NCI-H2081 treated with DMSO at 0.1 percent for 48 hours (cell line): ENCODE measurements at places on chromosomes 16 and 17.
A peak's percentile ranks its signal among the peaks of the same experiment; 100 is the strongest.

- DNase-seq: no peak
These were observed 42.4 kb downstream of the NXPH3 start for GRCh38 chr17:49618028-49618611.

GRCh38 chr17:77873500-77874302, 84.8 kb upstream of the TNRC6C start:
- no peak for DNase-seq

DNA sequence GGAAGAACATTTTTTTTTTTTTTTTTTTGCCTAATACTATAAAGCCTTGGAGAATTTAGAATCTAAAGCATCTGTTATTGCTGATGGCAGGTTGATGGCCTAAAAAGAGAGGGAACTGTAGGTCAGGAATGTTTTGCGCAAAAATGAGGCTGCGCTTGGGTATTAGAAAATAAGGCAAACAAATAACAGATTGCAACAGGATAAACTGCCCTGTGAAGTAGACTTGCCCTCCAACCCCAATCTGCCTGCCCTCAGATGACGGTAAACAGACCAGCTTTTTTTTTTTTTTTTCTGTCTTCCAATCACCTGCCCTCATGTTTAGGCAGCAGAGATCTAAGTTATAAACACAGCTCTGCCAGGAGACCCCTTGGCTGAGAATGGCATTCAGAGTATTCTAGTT, 3.8 kb upstream of the DHX8 start:
- DNase-seq: no peak

- DNase-seq: no peak
These were observed 145.6 kb downstream of the FTO start for GRCh38 chr16:53849585-53849984.

DNA sequence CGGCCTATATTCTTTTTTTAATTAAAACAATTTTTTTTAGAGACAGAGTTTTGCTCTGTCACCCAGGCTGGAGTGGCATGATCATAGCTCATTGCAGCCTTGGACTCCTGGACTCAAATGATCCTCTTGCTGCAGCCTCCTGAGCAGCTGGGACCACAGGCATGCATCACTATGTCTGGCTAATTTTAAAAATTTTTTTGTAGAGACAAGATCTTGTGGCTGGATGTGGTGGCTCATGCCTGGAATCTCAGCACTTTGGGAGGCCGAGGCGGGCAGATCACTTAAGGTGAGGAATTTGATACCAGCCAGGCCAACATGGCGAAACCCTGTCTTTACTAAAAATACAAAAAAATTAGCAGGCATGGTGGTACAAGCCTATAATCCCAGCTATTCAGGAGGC, 54.8 kb upstream of the MSI2 start:
- no peak for DNase-seq

DNA sequence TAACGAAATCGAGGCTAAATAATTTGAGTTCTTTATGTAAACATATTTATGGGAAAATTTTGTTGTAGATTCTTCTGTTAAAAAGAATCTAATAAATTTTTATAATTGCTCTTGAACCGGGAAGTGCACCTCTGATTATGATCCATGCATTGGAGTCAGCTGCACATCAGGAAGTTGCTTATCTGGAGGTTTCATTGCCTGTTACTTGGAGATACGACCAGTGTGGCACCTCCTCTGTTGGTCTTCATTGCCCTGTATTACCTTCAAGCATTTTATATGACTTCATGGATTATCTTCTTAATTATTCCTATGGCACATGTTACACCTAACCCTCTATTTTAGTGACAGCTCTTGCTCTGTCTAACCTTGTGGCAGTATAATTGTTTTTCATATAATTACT, 312.6 kb upstream of the TBX2 start:
- no peak for DNase-seq

DNA sequence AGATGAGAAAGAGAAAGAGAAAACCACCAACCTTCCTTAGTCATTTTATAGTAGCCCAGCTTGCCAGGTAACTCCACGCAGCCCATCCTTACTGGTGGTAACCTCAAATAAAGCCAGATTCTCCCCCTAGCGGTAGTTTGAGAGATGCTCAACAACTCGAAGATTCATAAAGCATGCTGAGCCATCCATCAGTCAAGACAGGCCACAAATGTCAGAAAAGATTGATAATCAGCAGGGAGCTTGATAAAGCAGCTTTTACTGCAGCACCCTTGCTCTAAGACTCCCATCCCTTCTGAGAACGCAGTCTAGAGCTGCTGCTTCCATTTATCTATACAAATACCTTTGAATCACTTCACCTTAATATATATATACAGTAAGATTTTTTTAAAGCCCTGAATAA, 451.5 kb upstream of the HSBP1 start:
- peak; percentile 19 for DNase-seq

DNA sequence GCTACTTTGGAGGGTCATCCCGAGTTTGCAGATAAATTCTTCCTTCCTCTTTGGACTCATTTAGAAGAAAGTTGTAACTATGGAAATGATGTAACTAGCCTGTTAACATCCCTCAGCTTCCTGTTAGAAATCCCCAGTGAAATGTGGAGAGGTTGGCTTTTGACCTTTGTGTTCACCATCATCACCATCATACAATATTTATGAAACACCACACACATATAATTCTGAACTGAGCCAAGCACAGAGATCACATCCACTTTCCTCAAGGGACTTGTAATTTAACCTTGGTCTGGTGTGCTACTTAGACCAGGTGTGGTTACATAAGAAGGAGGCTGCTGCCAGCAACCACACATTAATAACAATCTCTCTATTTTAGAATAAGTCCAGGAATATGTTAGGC, 2.5 kb downstream of the CAPNS2 start:
- DNase-seq: no peak

DNA sequence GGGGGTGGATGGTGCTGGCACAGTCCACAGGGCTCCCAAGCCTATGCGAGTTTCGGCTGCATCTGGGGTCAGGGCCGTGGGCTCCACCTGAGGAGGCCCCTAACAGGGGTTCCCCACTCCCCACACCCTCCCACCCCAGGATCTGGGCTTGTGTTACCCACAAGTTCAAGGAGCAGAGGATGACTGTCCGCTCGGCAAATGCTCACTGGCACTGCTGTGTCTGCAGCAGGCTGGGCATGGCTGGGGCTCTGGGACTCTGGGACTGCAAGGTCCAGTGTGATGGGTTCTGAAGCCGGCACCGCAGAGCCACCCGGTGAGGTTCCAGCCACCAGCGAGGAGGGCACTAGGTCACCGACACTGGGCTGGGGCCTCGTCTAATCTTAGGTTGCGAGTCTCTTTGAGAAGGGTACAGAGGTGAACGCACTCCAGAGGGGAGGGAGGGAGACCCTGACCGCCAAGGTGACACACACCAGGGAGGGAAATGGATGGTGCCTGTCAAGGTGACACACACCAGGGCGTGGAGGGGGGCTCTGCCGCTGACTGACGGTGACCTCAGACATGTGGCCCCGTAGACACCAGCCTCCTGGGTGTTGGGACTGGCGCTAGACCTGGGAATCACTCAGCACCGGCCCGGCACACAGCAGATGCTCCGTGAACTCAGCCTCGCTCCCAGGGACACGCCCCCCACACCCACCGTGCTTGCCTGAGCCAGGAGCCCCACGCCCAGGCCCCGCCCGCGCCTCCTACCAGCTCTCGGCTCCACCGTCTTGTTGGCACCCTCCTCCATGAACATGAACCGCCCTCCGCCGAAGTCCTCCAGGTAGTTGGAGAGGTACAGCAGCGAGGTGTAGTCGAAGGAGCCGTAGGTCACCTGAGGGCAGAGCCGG, 20.5 kb upstream of the HEXD start:
- DNase-seq: no peak

GRCh38 chr17:50954641-50955121, 88.5 kb upstream of the TOB1 start:
- DNase-seq: no peak

DNA sequence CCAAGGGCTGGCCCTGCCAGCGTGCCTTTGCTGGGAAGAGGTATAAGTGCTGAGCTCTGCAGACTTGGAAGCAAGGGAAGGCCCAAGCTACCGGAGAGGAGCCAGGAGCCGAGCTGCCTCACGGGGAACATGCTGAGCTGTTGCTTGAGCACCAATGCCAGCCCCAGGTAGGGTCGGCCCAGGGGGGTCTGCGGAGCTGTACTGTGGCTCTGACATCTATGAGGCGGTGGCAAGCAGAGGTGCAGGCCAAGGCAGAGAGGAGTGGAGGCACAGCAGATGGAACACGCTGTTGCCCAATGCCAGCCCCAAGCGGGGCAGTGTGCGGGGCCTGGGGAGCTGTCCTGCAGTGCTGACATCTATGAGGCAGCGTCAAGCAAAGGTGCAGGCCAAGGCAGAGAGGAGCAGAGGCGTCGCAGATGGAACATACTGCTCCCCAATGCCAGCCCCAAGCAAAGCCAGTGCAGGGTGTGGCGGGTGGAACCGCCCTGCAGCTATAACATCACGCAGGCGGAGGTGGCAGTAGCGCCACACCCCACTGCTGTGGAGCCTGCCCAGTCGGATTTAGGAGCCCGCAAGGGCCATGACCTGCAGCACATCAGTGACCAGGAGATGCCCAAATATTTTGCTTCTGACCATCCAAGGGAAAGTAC, 10.0 kb downstream of the GGA2 start:
- DNase-seq: no peak

GRCh38 chr17:31256936-31257335, 40.1 kb downstream of the OMG start:
- DNase-seq: no peak

DNA sequence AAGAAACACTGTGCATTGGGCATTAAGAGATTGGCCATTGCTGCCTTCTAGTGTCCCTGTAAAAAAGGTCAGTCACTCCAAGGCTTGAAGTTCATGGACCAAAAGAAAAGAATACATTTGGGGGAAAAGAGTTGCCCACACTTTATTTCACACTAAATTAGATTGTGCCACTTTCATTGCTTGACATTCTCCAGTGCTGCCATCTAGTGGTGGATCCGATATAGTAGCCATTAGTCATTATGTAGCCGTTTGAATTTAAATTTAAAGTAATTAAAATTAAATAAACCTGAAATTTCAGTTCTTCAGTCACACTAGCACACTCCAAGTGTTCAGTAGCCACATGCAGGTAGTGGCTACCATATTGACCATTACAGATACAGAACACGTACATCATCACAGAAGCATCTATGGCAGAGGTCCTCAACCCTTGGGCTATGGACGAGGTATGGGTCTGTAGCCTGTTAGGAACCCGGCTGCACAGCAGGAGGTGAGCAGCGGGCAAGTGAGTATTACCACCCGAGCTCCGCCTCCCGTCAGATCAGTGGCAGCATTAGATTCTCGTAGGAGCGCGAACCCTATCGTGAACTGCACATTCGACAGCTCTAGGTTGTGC, 21.9 kb upstream of the CDH5 start:
- DNase-seq: no peak

- DNase-seq: no peak
These were observed 88.4 kb downstream of the ZZEF1 start for GRCh38 chr17:4054446-4054845.

DNA sequence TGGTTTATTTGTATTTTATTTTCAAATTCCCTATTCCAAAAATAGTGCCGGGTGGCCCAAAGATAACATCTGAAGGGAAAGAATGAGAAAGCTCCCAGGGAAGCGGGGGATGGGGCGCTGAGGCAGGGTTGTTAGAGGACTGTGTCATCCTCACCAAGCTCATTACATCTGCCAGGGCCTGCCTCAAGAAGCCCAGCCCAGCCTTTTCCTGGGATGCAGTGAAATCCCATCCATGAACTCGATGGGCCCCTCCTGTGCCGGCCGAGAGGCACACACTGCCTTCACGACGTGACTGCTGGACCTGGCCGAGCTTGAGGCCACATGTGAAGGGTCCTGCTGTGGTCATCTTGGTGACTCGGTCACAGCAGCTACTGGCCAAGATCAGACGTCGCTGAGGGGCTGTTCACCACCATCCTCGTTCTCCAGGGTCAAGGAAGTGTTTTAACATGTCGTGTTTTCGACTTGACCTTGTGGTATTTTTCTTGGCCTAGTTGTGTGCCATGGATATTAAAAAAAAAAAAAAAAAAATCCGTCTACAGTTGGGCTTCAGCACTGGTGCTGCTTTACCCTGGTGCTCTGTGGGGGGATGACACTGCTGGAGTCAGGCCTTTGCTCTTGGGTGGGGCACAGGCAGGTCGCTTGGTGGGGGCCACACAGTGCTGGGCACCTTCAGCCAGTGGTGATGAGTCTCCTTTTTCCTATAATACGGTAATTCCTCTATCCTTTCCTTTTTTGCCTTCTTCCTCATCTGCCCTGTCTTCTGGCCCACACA, 4.9 kb downstream of the TIMM22 start:
- DNase-seq: no peak

DNA sequence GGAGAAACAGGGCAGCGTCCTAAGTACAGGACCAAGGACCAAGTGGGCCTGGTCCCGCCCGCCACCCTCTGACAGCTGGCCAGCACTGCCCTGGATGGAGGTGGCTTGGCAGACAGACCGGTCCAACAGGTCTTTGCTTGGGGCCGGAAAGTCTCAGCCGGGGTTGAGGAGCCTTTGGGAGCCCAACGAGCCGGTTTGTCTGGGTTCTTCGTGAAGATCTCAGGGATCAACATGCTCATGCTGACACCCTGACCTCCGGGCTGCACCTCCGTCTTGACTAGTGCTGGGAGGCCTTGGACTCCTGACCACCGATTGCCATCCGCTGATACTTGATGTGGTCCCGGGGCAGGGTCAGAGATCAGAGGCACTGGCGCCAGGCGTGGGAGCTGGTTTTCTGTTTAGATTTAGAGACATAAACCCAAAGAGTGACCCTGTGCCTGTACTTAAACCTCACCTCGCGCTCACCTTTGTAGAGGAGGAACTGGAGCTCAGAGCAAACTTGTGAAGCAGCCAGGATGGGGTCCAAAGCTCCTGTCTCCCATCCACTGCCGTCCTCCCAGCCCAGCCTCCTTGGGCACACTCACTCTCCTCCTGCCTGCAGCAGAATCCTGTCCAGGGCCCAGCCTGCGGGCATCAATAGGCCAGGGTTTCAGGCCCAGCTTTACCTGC, 92.1 kb upstream of the GSE1 start:
- no peak for DNase-seq
